Right ventricle myocardium superior (tissue), 1 donor: ENCODE measurements at places on chromosomes 12 and 14.

DNA sequence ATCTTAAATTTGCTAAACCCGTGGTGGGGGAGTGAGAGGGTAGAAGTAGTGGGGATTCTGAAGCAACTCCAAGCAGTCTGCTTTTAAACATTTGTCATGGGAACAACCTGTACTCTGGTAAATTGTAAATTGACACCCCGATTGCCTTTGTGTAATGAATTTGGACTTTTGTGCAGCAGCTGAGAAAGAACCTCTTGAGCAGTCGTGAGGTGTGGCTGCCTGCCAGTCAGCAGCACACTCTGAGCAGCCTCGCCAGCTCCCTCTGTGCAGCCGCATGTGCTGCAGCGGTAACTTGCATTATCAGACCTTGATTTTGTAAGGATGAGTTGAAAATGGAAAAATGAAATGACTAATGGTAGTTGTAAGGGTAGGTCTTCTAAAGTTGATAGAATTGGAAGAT is 74.3 kb downstream of the SUSD6 start:
- peak; percentile 84 for DNase-seq

DNA sequence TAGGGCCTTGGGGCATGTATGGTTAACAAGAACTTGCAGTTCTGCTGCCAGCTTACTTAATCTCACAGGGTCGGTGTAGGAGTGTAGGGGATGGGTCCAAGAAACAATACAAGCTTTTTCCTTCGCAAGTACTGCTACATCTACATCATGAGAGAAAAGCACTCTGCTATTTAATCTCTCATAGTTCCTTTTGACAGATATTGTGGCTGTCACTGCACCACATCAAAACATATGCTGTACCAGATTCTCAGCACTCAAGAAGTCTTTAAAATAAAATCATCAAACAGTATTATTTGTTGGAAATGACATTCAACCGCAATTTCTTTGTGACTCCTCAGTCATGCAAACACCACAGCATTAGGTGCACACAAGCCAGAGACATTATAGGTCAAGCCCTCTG is 215.5 kb upstream of the BMP4 start:
- no peak for DNase-seq

GRCh38 chr14:75720842-75721498 is 59.9 kb downstream of the TTLL5 start:
- DNase-seq, result peak; percentile 76

DNA sequence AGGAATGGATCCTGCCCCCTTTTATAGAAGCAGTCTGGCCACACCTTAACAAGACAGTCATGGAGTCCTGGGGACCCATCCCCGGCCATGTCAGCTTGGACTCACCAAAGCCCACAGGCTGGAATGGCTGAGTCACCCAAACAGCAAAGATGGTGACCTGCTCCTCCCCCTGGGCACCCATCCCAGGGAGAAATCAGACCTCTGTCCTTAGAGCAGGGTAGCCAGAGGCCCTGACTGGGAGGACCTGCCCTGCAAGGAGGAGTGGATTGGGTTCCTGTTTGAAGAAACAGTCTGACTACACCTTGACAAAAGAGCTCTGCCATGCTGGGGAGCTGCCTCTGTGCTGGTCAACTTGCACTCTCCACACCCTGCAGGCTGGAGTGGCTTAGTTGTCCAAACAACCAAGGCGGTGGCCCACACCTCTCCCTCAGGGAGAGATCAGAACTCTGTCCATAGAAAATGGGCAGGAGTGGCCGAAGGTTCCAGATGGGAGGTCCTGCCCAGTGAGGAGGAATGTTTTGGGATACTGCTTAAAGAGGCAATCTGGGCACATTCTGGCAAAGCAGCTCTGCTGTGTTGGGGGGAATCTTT is 16.6 kb downstream of the MGP start:
- DNase-seq, result no peak

DNA sequence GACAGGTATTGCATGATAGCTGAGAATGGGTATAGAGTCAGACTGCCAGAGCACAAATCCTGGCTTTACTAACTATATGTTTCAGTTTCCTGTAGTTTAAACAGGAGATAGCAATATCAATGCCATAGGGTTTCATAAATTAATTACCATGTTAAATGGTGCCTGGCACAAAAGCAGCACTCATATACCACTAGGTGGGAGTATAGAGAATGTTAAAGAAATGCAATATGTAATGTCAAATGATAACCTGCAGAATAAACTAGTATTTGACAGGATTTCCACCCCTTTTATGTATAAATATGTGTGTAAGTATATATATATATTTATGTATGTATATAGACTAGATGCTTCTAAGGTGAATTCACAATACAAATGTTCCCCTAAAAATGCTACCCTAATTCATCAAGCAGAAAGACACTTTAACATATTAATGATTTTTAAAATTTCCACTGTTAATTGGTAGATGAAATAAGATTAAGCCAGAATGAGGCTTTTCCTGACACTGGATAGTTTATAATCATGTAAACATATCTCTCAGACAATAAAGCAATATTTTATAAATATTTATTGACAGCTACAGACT is 8.6 kb downstream of the WDR89 start:
- no peak for DNase-seq

DNA sequence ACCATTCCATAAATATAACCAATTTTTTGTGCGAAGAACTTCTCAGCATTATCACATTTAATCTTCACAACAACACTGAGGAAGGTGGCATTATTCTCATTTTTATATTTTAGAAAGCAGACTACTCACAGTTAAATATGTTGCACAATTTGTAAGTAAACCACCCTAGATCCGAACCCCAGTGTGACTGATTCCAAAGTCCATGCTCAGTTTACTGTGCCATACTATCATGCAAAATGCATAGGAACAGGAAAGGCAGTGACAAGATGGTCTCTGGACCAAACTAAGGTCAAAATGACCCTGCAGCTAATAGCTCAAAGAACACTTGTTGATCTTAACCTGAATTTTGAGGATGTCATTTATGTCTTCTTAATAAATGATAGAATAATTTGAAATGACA is 185.4 kb downstream of the GXYLT1 start:
- DNase-seq, result no peak

GRCh38 chr12:71191509-71192196 is 33.9 kb upstream of the TSPAN8 start:
- DNase-seq, result no peak

DNA sequence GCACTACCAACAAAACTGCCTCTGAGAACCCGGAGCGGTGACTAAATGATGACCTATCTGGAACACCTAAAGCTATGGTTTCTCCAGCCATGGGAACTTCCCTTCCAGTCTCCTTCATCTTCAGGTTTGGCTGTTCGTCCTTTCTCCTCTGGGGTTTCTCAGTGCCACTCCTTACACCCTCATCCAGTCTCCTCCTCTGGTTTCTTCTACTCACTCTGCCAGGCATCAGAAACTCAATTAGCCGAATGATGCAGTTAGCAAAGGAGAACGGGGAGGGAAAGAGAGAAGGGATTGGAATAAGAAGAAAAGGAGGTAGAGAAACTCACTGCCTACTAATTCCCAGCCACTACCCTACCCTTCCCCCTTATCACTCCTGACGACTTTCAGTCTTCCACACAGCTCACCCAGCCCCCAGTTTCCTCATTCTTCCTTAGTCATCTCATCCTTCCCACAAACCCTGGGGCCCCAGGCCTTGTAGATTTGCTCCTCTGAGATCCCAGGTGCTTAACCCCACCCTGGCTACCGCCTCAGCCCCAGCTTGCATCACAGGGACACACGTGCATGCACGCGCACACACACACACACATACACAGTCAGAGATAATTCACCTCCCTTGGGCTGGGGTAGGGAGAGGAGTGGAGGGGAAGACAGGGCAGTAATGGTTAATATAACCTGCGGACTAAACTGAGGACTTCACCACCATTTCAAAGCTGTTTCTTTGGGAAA is 13.0 kb downstream of the FGD6 start:
- no peak for DNase-seq

DNA sequence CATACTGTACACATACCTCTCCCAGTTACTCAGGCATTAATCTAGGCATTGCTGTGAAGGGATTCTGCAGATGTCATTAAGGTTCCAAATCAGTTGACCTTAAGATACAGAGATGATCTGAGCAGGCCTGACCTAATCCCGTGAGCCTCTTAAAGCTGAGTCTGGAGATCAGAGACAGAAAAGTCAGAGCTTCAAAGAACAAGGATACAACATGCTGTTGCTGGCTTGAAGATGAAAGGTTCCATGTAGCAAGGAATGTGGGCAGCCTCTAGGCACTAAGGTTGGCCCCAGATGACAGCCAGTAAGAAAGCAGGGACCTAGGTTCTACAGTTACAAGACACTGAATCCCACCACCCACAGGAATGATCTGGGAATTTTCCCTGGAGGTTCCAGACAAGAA is 81.1 kb downstream of the MAP1LC3B2 start:
- no peak for DNase-seq

- DNase-seq, result no peak
Observed at GRCh38 chr14:33127531-33127930, 188.9 kb downstream of the NPAS3 start.

GRCh38 chr14:68979021-68979721 is at the start of gene ACTN1:
Gene ACTN1, minus strand, starts transcription at chr14:68979302. Its CDS starts 246 bp downstream, at chr14:68979056.
- DNase-seq, result peak; percentile 96

DNA sequence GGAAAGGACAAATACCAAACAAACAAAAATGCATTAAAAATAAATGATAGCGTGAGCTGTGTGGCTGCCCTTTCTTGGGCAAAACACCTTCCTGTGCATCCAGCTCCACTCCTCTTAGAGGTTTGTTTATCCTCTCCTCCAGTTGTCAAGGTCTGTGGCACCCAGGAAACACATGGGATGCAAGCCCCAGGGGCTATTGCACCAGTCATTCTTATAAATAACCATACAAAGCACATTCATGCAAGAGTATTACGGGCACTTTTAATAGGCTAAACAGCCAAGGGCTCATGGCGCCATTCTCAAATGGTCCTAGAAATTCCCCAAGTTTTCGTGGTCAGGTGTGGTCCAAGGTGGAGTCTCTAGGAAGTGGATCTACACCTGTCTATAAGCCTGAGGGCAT is 257.0 kb downstream of the DPF3 start:
- no peak for DNase-seq

DNA sequence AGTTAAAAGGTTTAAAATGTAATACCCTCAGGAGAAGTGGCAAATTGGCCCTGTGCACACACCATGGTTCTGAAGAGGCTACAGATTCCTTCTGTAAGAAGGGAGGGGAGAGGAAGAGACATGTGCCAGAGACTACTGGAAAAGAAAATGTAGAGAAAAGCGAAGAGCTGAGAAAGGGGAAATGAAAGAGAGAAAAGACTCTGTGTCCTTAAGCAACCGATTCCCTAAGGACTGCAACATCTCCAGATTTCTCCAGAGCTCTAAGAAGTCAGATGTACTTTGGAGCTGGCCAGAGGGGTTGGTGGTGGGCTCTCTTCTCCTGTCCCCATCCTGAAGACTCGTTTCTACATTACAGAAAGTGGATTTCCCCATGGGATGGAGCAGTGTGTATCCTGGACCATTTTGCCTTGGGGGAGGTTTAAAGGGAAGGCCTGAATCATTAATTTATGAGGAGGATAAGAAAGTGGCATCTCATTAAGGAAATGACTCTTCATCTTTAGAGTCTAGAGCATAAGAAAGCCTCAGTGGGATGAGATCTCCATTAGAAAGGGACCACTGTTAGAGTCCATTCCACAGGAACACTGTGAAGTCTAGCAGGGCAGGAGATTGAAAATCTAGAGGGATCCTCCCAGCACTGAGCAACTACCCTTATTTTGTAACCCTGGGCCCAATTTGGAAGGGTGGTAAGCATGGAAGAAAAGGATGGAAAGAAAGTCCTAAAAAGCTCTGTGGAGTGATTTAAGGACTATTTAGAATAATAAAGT is 45.5 kb upstream of the FUT8 start:
- no peak for DNase-seq

DNA sequence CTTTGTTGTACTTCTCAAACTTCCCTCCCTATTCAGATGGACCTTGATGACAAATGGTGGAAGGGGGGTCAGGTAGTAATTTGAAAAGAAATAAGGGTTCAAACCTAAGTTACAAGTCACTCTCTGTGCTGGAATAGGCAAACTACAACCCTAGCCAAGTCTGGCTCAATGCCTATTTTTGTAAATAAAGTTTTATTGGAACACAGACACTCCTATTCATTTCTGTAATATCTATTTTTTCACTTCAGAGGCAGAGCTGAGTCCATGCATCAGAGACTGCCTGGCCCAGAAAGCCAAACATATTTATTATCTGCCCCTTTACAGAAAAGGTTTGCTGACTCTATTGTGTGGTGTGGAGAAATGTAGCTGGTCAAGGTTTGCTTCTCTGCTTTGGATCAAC is 78.4 kb upstream of the RIN3 start:
- DNase-seq, result no peak

DNA sequence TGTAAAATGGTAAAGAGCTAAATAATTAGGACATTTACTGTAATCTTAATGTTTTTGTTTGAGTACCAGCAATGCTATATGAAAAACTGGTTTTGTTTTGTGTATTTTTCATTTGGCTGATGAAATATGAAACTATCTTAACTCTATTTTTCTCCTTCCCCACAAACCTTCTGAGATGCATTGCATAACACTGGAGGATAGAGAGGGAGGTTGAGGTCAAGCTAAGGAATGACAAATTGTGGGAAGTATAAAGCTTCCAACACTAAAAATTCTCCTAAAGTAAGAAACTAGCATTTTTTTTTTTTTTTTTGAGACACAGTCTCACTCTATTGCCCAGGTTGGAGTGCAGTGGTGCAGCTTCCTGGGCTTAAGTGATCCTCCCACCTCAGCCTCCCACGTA is 31.5 kb upstream of the SRP54 start:
- DNase-seq, result no peak

DNA sequence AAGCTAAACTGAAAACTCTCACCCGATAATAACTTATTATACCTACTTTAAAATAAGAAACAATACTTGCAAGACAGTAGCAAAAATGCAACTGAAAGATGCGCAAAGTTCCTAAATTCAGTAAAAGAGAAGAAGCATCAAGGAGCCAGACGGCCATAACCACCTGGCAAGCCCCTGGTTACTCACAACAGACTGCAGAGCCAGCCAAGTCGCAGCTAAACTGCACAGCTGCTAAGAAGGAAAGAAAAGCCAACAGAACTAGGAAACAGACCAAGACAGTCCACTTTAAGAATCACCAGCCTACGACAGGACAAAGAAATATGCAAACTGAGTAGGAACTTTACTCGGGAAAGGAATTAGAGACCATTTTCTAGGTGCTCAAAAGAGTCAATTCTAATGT is 127.9 kb downstream of the TMTC1 start:
- DNase-seq, result no peak

GRCh38 chr12:105431537-105432100 is 101.1 kb downstream of the C12orf75 start:
- DNase-seq, result no peak

DNA sequence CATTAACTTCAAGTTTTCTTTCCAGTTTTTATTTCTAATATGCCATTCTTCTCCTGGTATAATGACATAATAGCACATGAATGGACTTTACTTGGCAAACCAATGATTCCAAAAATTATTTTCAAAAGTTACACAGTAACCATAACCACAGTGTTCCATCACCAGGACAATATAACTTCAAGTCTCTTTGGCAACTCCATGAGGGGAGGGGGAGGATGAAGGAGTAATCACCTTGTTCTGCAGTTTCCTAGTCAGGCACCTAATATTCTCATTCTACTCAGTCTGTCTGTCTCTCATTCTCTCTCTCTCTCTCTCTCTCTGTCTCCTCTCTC is 66.6 kb downstream of the BTG1 start:
- DNase-seq, result no peak

DNA sequence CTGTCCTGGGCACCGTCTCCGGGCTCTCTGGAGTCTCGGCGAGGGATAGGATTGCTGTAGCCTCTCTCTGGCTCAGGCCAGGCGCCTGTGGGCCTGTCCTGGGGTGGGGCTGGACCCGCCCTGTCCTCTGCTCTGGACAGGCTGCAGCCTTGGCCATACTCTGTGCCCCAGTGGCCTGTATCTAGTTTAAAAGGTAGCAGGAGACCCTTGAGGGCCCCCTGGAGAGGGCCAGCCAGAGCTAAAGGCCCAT is 1.8 kb downstream of the KIF26A start:
- peak; percentile 40 for DNase-seq
